Activated CD8-positive, alpha-beta memory T cell treated with anti-CD3 and anti-CD28 coated beads for 48 hours (primary cell): ENCODE measurements at places on chromosomes 6 and 20.

DNA sequence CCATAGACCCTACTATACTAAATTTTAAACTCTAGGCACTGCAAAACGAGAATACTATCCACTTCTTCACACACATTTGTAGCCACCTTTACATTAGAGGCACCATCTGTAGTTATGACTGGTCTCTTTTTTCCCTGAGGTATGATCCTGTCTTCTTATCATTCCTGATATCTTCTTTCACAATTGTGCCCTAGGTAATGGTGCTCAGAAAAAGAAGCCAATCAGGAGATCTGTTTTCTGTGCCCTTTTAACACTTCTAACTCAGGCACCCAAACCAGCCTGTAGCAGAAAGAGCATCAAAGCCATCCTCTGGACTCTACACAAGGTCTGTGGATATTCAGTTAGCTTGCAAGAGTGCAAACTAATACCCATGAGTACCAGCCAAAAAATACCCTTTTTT, 149.7 kb upstream of the SGK1 start:
- no peak for DNase-seq

DNA sequence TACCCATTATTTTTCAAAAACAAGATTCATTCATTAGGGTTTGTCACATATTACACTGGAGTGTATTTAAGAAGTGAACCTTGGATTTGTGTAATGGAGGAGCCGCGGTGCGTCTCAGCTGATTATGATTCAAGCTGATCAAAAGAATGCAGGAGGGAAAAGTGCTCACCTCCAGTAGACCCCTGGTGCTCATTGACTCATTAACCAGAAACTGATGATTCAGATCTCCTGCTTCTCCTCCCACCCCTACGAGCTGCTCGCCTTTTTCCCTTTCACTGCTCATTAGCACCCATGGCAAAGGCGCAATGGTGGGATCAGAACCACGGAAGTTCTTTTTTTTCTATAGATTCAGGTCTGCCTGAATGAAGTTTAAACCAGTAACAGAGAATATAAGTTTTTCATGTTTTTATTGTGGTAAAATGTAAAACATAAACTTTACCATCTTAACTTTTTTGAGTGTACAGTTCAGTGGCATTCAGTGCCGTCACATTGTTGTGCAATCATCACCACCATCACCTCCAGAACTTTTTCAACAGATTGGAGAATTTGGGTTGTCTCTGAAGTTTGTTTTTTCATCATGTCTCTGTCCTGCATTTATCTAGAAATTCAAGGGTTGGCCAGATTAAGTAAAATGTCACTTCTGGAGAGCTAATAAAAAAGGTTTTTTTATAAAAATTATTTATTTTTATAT, 101.6 kb downstream of the LINC00237 start:
- no peak for DNase-seq

DNA sequence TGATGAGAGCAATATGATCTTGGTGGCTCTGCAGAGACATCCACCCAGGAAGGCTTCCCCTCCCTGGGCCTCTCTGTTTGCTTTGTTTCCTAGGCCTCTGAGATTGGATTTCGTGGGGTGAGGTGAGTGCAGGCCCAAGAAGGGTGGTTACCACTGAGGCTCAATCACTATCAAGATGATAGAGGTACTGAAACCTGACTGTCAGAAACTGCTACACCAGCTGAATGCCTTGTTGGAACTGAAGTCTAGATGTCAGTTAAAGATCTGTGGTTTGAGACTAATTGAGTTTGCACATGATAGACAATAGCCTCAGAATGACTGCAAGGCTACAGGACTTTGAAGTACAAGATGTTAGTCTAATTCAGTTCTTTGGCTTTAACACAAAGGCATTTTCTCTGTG, 15.2 kb downstream of the VNN1 start:
- no peak for DNase-seq

DNA sequence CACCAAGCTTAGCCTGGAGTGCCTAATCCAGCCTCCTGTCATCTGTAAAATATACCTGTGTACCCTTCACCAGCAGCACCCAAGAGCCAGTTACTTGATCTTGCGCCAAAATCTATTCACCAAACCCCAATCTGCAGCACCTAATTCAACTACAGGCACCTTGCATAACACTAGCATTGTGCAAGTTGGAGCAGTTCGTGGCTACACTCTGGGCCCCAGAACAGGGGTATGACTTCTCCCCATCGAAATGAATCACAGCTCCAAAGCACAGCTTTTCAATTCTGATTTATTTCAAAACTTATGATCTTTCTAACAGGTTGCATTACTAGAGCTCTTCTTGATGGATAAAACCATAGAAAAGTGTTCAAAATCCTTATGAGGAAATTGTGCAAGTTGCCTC, 100.4 kb upstream of the TCF21 start:
- no peak for DNase-seq

DNA sequence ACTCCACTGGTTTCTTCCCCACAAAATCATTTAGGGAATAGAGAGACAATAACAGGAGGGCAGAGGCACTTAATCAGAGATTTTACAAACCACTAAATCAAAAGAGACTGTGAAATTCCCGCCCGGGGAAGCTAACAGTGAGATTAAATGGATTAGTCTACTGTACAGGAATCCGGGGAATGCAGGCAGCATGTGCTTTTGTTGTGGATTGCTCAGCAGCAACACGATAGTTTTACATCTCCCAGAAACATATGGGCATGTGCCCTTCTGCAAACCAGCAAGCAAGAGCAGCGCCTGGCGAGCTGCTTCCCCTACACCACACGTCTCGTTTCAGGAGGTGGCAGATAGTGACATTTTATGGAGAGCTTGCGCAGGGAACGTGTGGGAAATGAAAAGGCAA, 382.3 kb downstream of the CD83 start:
- no peak for DNase-seq

GRCh38 chr6:53361549-53362031, 12.8 kb upstream of the ELOVL5 start:
- no peak for DNase-seq

- DNase-seq, result no peak
These were observed 367.5 kb downstream of the GRIK2 start for GRCh38 chr6:101760843-101761621.

- no peak for DNase-seq
These were observed 270 bp upstream of the TIAM2 start for GRCh38 chr6:154994836-154995253.

- no peak for DNase-seq
These were observed 446.7 kb downstream of the BMP2 start for GRCh38 chr20:7214081-7214740.

GRCh38 chr6:71496018-71496721, 207.6 kb downstream of the OGFRL1 start:
- DNase-seq, result no peak
